ENCODE measurements at places on chromosomes 1 and 21.

GRCh38 chr1:183306317-183307042 is 111.7 kb downstream of the NMNAT2 start:
- DNase-seq, result no peak

DNA sequence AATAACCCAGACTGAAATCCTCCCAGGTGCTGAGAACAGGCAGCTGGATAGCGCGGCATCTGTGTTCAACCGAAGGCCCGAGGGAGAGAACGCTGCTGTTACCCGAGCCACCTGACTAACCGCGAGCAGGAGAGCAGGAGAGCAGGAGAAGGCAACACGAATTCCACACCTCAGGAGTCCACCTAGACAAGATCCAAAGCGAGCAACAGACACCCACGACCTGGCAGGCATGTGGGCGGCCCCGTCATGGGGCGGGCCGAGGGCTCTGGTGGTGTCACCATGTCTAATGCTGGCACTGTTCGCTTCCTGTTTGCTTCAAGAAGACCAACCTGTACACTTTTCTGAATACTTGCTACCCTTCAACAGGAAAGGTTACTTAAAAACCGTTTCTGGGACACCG is 20.9 kb upstream of the SPATC1L start:
- no peak for DNase-seq

- no peak for DNase-seq
Observed at GRCh38 chr1:76160225-76160624, 85.7 kb downstream of the ST6GALNAC3 start.

DNA sequence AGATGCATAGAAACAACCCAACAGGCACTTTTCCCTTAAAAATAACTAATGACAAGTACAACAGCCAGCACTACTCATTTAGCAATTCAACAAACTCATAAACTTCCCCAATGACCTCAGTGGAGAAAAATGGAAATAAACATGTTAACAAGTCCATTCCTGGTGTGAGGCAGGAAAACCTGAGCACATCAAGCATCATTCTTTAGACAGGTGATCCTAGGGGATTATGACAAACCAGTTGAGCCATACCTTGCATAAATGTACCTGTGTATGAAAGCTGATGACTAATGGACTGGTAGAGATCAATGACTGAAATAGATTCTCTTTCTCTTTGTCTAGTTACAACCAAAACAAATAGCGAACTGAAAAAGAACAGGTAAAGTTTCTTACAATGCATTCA is 7.0 kb downstream of the COL24A1 start:
- DNase-seq, result no peak

DNA sequence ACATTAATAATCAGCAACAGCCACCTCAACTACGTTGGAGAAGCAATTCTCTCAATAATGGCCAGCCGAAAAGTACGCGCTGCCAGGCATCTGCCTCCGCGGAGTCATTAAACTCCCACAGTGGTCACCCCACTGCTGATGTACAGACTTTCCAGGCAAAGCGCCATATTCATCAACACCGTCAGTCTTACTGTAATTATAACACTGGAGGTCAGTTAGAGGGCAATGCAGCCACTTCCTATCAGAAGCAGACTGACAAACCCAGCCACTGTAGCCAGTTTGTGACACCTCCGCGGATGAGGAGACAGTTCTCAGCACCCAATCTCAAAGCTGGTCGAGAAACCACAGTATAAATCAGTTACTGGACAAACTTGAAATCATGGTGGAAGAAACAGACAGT is 93.9 kb downstream of the KIF1B start:
- no peak for DNase-seq

DNA sequence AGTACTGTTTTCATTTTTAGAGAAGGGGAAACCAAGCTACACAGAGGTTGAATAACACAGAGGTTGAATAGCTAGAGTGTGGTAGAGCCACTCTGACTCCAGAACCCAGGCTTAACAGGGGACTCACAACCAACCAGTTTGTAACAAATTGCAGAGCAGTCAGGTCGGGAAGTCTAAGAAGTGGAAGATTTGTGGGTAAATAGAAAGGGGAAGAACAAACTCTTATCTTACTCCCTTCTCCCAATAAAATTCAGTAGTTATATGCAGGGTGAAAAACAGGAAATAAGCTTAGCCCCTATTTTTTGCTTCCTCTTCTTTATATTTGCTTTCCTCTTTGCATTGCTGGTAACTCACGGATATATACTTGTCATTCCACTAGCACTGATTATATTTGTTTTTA is 23.2 kb downstream of the CDC42 start:
- DNase-seq, result no peak

Measured in kidney capillary endothelial cell (primary cell).